ENCODE measurements at places on chromosomes 7 and 10.

GRCh38 chr7:96669812-96670211 lies 39.8 kb downstream of the SEM1 start:
- peak; percentile 9 for DNase-seq

DNA sequence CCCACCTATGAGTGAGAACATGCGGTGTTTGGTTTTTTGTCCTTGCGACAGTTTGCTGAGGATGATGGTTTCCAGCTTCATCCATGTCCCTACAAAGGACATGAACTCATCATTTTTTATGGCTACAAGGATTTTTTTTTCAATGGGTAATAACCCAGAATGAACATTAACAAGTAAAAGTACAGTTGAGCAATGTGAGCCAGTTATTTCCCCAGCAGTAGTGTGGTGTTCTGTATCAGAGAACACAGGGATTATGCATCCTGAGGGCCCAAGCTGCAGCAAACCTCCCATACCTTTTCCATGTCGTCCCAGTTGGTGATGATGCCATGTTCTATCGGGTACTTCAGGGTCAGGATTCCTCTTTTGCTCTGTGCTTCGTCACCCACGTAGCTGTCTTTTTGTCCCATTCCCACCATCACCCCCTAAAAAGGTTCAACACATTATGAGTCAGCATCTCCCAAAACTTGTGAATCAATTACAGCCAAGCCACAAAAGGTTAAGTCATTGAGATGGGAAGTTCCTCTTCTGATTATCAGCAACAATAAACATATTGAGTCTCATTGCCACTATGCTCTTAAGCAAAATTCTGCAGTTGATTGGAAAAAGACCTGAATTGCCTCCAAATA lies 5.5 kb downstream of the ACTA2 start:
- DNase-seq = no peak

DNA sequence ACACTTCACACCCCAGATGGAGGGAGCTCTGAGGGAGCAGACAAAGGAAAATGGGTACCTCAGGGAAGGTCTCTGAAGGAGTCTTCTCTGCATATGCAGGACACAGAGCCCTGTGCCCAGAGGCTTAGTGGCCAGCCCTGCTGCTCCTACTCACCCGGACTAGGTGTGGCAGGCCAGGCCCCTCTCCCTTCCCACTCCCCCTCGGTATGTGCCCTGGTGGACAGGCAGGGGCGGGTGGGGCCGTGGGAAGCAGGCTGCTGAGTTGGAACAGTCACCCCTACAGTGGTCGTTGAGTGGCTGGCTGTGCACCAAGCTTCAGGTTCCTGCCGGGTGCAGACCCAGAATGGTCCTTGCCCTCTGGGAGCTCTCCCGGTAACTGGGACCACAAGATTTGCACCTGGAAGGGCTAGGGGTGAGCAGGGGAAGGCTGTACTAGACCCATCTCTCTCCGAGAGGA lies 68.6 kb downstream of the ZMIZ1 start:
- DNase-seq = no peak

DNA sequence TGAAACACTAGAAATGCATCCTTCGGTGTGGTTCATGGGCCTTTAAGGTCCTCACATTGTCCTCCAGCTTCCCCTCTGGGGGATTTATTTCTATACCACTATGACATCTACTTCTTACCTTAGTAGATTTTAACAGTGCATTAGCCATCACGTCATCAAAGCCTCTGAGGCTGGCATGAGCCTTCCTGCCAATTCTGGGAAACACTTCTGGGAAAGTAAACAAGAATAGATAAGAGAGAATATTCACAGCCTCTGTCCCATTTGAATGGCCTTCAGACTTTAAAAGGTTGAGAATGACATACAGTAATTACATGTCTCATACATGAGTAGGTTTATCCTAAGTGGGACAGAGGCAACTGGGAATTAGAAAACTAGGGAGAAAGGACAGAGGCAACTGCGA lies 89.7 kb downstream of the AMPH start:
- DNase-seq = no peak

- no peak for DNase-seq
Observed at GRCh38 chr7:26071622-26072456, 80.2 kb upstream of the NFE2L3 start.

GRCh38 chr10:20381761-20382160 lies 515.4 kb downstream of the NEBL start:
- no peak for DNase-seq

- no peak for DNase-seq
Observed at GRCh38 chr10:78531088-78531487, 497.4 kb downstream of the RPS24 start.

DNA sequence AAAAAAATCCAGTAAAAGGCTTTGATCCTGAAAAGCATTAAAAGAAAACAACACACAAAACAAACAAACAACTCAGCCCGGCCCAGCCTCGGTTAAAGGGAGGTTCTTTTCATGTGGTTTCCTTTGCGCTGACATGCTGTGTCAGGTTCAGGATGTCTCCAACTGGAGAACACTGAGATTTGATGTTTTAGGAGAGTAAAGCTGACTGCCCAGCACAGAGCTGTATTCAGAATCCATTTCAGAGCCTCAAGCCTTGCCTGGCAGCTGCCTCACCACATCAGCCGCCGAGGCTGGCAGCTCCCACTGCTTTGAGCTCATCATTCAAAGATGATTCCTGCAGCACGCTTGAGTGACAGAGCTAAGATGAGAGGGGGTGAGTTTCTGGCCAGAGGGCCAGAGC lies 205.8 kb upstream of the LYZL1 start:
- no peak for DNase-seq

DNA sequence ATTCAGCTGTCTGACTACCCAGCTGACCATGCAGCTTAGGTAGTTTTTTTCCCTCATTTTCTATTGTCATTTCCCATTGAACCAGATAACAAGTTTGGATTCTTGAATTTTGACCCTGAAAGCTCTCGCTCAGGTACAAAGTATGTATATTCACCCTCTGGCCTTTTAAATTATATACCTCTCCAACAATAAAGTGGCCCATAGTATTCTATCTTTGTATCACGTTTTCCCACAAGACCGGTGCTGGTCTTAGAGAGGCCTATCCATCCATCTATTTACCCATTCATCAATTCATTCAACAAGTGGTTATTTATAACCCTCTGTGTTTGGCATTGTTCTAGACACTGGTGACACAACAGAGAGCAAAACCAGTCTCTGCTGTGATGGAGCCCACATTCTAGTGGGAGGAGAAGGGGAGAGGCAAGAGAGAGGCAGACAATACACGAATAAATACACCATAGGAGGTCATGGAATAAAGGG lies 35.2 kb upstream of the NPSR1 start:
- no peak for DNase-seq

GRCh38 chr10:5563991-5564536 lies 39.3 kb downstream of the CALML3 start:
- peak; percentile 47 for DNase-seq

DNA sequence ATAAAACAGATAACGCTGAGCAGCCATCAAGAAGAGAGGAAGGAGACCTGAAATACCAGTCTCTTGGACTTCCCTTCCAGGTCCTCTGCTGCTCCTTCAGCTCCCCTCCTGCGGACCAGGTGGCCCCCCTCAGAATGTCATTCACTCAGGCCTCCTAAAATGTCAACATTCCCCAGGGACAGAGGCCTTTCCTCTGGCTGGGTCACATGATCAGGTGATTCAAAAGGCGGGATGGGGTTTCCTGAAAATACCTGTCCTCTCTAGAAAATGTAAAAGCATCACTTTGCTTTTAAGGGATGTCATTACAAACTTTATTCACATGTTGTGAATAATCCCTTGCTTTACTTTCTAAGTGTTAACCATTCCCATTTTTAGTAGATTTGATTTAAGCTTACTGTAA lies 311.1 kb downstream of the INHBA start:
- DNase-seq = no peak

GRCh38 chr10:61891906-61892585 lies 9.5 kb upstream of the ARID5B start:
- DNase-seq = no peak

GRCh38 chr10:70982443-70982842 lies 94.1 kb upstream of the PCBD1 start:
- no peak for DNase-seq

- DNase-seq = no peak
Observed at GRCh38 chr7:4689151-4689550, 7.1 kb downstream of the FOXK1 start.

DNA sequence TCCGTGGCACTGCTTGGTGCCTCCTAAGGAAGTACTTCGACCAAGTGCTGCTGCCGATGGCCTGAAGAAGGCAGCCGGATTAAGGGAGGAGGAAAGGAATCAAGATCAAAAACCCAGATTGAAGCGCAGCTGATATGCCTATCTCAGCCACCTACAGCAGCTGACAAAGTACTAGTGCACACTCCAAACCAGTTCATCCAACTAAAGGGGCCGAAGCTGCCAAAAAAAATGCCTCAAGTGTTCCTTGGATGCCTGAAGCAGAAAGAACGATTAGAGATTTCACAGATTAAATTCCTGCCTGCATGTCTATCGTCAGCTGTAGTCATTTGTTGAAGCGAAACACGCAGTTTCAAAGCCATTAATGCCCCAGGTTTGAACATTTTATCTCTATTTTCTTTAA lies 65.7 kb downstream of the TNRC18 start:
- DNase-seq = no peak

GRCh38 chr7:71705217-71705616 lies 573.3 kb downstream of the GALNT17 start:
- no peak for DNase-seq

GRCh38 chr10:16478801-16479200 lies 42.0 kb downstream of the PTER start:
- no peak for DNase-seq

DNA sequence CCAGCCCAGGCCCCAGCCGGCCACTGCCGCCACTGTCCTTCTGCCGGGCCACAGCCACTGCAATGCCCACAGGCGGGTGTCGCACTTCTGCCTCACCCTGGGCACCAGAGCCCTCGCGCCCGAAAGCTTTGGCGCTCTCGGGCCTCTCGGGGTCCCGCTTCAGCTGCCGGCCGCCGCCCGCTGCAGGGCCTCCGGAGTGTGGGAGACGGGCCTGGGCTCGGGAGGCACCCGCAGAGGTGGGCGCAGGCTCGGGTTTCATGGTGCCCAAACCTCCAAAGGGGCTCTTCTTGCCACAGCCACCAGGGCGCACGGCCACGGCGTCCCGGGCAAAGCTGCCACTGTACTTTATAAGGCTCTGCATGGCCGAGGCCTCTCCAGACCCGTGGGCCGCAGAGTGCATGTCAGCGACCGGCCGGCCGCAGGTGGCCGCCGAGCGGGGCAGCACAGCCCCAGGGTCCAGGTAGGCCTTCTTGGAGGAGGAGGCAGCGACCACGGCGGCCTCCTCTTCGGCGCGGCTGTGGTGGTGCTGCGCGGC lies 35.9 kb downstream of the TNRC18 start:
- DNase-seq = no peak

DNA sequence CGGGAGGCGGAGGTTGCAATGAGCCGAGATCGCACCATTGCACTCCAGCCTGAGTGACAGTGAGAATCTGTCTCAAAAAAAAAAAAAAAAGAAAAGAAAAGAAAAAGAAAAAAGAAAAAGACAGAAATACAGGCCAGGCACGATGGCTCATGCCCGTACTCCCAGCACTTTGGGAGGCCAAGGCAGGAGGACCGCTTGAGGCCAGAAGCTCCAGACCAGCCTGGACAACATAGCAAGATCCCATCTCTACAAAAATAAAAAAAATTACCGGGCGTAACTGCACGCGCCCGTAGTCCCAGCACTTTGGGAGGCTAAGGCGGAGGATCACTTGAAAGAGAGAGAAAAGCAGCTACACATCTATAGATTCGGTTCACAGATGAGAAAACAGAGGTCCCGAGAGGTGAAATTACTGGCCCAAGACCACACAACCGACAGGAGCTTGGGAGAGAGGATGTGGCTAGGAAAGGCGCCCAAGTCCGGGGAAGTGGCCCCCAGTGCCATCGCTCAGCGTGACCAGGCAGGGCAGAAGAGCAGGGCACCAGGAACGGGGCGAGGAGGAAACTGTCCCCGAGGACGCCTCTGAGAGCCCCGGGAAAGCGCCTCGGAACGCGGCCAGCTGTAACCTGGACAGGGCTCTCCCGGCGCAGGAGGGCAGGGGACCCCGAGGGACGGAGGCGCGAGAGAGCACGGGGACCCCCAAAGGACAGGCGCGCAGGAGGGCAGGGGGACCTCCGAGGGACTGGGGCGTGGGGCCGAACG lies 612 bp downstream of the SNX8 start:
- DNase-seq = peak; percentile 8

GRCh38 chr10:112045938-112046337 lies 137.6 kb downstream of the GPAM start:
- DNase-seq = no peak

GRCh38 chr7:22361320-22361719 lies 4.4 kb upstream of the RAPGEF5 start:
- DNase-seq = no peak

DNA sequence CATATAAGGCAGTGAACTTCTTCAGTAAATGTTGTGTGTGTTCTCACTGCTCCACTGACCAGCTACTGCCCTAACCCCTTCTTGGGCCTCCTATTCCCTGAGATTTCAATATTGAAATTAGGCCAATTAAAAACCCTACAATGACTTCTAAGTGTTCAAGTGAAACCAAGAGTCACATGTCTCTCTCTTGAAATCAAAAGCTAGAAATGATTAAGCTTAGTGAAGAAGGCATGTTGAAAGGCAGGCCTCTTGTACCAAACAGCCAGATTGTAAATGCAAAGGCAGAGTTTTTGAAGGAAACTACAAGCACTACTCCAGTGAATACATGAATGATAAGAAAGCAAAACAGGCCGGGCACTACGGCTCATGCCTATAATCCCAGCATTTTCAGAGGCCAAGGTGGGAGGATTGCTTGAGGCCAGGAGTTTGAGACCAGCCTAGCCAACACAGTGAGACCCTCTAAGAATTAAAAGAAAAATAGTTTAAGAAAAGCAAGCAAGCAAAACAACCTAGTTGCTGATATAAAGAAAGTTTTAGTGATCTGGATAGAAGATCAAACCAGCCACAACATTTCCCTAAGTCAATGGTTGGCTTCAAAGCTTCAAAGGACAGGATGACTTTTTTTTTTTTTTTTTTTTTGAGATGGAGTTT lies 22.3 kb downstream of the BRAF start:
- no peak for DNase-seq
